ENCODE measurements at places on chromosomes 12 and 14. TPM values are rescaled to one million over a fixed set of nuclear protein-coding genes. Genes with fewer than 3 reads are reported as not detected.

- no peak for DNase-seq
Observed at GRCh38 chr12:7292300-7292699, 11.6 kb upstream of the ACSM4 start.

DNA sequence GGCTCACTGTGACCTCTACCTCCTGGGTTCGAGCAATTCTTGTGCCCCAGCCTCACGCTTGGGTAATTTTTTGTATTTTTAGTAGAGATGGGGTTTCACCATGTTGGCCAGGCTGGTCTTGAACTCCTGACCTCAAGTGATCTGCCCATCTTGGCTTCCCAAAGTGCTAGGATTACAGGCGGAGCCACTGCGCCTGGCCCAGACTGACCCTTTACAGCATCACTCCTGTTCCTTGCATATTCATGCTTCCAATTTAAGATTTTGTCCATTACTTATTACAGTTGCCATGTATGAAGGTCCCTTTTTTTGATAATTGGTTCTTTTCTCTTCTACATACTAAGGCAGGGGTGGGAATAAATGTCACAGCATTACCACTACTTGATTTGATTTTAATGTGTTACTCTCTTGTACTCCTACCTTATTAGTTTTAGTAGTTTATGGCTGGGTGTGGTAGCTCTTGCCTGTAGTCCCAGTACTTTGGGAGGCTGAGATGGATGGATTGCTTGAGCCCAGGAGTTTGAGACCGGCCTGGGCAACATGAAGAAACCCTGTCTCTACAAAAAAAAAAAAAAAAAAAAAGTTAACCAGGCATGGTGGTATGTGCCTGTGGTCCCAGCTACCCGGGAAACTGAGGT, 46.9 kb downstream of the ADIPOR2 start:
- no peak for DNase-seq

DNA sequence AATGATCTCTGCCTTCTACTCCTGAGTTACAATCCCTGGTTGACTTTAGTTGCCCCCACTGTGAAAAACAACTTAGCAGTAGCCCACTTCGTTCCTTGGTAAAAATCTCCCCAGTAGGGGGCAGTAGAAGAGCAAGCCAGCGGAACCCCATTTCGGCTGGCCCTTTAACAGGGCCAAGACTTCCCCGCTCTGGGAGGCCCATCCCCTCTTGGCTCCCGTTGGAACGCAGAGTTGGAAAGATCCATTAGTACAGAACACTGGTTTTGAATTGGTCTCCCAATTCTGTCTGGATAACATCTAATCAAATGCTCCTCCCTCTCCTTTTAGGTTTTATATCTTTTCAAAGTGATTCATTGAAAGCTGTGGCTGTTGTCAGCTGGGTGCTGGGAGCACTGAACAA, 1133.3 kb downstream of the BCL11B start:
- peak; percentile 65 for DNase-seq

The GYS2 gene
- total RNA-seq: not detected

The PDE3A gene
- total RNA-seq: 84.1 TPM

The ARHGEF40 gene
- total RNA-seq: 69.3 TPM

DNA sequence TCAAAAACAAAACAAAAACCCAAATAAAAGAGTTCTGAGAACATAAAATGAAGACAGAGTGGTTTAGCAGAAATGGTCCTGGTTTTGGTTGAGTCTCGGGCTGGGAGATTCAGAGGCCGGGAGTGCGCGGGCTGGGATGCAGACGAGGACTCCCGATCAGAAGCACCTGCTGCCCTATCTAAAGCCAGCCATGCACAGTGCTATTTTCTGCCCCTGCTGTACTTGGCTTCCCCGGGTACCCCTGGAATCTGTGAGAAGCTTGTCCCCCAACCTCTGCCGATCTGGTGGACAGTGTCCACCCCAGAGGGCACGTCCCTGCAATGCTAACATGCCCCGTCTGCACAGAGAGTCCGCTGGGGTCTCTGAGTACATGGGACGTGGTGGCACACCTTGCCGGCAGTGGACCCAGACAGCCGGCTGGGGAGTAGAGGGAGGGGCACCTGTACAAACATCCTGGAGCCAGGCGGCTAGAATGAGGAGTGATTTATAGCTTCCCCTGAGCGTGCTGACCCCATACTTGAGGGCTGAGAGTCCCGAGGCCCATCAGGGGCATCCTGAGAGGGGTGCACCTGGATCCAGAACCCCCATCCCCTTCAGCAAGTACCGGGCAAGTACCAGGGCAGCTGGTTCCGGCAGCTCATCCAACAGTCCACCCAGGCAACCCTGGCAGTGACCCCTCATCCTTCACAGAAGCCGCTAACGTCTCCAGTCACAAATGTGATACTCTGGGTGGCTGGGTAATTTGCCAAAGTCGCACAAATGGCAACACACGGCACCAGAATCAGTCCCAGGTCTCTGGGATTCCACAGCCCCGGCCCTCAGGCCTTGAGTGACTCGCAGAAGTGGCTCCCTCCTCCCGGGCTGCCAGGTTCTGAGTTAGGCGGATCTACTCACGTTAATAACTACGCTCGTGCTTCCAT, 37.1 kb downstream of the CHGA start:
- no peak for DNase-seq

The DNAJC22 gene
- 37.0 TPM for total RNA-seq

The HOXC10 gene
- total RNA-seq: not detected

- no peak for DNase-seq
Observed at GRCh38 chr14:32367516-32367915, 38.4 kb downstream of the AKAP6 start.

The VRTN gene
- not detected for total RNA-seq

GRCh38 chr12:59100585-59100984, 180.3 kb upstream of the LRIG3 start:
- DNase-seq: no peak

The WNT1 gene
- total RNA-seq: not detected

The KLRB1 gene
- 1.5 TPM for total RNA-seq

GRCh38 chr14:67111022-67111421, 78.2 kb upstream of the GARIN2 start:
- no peak for DNase-seq

The HEATR5A gene
- 56.8 TPM for total RNA-seq

The SARNP gene
- total RNA-seq: 41.3 TPM

DNA sequence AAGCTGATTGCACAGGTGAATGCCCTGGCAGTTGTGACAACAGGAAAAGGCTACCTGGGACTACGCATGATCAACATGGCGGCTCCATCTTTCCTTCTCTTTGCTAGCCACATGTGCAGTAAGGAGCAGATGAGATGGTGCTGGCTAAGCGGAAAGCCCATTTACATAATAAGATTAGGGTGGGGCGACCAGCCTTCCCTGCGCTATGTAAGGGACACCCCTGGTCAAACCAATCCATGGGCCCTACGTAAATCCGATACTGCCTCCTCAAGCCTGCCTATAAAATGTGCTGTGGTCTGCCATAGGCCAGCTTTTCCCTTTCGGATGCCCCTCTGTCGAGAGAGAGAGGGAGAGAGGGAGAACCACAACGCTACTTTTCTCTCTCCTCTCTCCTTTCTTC, 31.0 kb upstream of the BTG1 start:
- no peak for DNase-seq

The P2RX2 gene
- 0.32 TPM for total RNA-seq

GRCh38 chr14:82776958-82777357, 1243.3 kb upstream of the SEL1L start:
- no peak for DNase-seq

DNA sequence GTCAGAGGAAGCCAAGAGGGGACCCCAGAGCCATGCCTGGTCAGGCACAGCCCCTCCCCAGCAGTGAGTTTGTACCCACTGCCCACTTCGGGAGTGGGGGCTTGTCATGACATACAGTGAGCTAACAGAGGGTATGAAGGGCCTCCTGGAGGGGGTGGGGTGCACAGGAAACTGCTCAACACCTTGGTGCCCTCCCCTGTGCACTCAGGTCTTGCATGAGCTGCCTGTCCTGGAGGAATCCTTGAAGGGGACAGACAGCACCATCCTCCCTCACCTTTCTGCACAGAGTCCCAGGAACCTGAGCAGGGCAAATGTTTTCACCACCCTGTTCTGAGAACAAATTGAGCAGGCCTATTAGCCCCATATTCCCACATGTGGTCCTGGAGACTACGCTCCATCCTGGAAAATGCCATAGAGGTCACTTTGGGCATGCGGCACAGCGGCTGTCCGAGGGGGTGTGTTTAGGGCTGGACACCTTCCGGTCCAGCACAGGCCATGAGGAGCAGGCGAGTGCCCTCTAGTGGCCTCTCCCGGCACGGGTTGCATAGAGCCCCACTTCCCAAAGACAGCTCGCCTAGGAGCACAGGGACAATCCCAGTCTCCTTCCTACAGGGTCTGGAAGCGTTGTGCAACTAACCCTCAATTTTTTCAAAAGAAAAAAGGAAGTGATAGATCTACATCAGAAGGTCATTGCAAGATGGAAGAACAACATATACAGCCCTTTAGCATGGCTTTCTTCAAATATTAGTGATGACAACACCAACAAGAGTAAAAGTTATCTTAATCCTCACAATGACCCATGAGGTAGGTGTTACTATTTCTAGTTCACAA, 31.9 kb upstream of the ZFP36L1 start:
- DNase-seq: peak; percentile 87

DNA sequence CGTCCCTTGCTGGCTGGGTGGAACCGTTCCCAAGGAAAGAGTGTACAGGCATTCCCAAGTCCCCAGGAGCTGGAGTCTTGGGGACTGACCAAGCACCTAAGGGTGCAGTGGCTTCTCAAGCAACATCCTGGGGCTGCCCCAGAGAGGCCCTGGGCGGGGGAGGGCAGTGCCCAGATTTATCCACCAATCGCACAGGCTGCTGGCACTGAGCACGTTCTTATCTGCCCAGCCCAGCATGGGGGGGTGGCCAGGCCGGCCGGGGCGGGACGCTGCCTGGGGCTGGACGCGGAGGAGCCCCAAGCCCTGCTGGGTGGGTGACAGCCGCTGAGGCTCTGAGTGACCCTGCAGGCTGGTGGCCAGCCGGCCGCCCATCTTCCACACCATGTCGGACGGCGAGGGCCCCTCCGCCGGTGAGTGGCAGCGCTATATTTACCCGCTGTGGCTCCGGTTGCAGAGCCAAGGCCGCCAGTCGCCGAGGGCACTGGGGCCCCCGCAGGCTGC, 53.4 kb downstream of the CYP46A1 start:
- no peak for DNase-seq

The SLC11A2 gene
- 32.3 TPM for total RNA-seq

- DNase-seq: no peak
Observed at GRCh38 chr12:119589097-119589496, 4.5 kb upstream of the TMEM233 start.

GRCh38 chr12:42584651-42585111, 4.9 kb downstream of the PRICKLE1 start:
- DNase-seq: no peak

GRCh38 chr12:93733358-93733757, 56.2 kb downstream of the CRADD start:
- DNase-seq: no peak

GRCh38 chr12:60349232-60349978, 753.6 kb downstream of the SLC16A7 start:
- no peak for DNase-seq

- no peak for DNase-seq
Observed at GRCh38 chr12:122024132-122024785, 2.6 kb downstream of the BCL7A start.

- DNase-seq: no peak
Observed at GRCh38 chr14:31057035-31057434, 30.9 kb upstream of the STRN3 start.

GRCh38 chr12:110498984-110499706, 2.8 kb downstream of the VPS29 start:
- DNase-seq: no peak

The TAS2R20 gene
- total RNA-seq: 1.6 TPM

GRCh38 chr14:85413836-85414526, 116.0 kb upstream of the FLRT2 start:
- no peak for DNase-seq

The ANG gene
- 50.1 TPM for total RNA-seq

The OR4L1 gene
- not detected for total RNA-seq

GRCh38 chr12:15439459-15439858, 117.2 kb downstream of the PTPRO start:
- DNase-seq: no peak

GRCh38 chr12:69649529-69649928, 38.8 kb upstream of the LRRC10 start:
- no peak for DNase-seq

DNA sequence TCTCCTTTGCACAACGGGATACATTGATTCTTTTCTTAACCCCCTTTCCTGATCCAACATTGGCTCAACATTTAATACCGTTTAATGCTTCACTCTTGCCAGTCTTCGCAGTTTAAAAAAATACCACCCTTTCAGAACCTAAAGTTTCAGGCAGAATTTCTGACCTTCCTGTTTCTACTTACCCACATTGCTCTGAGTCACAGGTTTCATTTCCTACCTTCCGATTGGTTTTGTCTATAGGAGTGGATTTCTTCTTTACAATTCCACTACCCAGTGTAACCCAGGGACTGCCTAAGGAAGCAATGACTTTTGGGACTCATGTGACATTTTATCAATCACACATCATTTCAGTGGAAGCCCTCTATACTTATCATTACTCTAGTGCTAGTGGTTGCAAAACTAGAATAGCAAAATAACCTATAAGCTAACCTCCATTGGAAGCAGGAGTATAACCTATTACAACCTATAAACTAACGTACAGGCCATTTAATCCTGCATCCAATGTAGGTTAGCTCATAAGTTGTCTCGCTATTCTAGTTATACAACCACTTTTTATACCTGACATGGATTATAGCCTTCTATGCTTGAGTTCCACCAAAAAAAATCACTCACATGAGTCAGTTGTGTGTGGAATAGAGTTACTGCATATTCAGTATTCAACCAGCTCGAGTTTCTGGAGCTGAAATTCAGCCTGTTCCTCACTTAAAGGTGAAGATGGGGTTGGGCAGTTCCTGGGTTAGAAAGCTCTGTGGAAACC, 64.9 kb upstream of the KITLG start:
- no peak for DNase-seq

DNA sequence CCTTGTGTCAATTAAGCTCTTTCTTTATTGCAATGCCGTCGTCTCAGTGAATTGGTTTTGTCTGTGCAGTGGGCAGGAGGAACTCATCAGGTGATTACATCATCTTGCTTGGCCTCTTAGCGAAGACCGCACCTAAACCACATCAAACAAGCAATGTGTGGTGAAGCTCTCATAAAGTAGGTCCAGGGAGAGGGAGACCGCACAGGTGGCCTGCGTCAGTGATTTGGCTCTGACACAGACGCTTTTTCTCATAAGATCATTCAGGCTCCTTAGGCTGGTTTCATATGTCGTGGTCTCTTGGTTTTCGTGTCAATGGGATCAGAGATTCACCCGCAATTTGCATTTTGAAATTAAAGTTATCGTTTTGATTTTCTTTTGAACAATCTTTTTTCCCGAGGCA, 6.7 kb upstream of the TESC start:
- DNase-seq: no peak
